NCI-H1092 (cell line): ENCODE measurements at places on chromosomes 1 and 21.

- DNase-seq = peak; percentile 15
Measured at GRCh38 chr1:248622570-248623001, 12.3 kb downstream of the OR2T11 start.

DNA sequence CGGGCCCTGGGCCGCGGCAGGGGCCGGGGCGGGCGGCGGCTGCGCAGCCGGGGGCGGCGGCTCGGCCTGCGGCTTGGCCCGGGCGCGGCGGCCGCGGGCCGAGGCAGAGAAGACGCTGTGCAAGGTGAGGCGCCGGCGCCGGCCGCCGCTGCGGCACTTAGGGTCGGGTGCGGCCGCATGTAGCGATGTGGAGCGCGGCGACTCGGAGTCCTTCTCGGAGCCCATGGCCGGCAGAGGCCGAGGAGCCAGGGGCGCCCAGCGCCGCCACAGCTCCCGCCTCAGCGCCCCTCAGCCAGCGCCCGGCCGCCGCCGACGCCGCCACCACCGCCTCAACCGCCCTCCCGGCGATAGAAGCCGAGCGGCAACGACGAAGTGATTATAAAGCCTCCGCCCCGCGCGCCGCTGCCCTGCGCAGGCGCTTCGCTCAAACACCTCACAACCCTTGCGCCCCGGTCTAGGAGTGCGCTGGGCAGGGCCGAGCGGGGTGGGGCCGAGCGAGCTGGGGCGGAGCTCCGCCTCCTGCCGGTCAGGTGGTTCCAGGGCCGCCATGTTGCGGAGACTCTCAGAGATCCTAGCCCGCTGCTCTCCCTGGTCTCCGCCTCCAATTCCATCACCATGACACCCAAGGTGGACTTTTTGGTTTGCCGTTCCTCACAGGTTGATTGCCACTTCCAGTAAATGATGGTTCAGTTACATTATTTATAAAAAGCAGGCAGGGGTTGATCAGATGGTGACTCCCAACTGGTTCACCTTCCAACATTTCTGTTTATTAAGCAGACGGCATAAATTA is at the start of gene RNF19B:
Gene RNF19B (minus strand): TSS at position 349 of the 790 bp plus-strand sequence. CDS start 124 bp downstream, at position 225.
- peak; percentile 98 for DNase-seq

DNA sequence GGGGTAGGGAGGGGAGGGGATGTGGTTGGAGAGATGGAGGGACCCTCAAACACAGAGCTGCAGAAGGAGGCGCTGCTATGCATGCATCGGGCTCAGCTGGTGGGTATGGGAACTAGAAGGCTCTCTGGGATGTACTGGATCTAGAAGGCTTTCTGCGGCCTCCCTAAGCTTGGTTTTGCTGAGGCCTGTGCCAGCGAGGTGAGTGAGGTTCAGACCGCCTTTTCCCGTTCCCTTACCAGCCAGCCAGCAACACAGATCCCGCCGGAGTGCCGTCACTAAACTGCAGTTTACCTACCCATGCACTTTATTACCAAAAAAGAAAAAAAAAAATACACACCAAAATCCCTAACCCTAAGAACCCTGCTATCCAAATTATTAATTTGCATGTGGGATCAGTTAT is 180.2 kb downstream of the PRDM16 start:
- DNase-seq = no peak

DNA sequence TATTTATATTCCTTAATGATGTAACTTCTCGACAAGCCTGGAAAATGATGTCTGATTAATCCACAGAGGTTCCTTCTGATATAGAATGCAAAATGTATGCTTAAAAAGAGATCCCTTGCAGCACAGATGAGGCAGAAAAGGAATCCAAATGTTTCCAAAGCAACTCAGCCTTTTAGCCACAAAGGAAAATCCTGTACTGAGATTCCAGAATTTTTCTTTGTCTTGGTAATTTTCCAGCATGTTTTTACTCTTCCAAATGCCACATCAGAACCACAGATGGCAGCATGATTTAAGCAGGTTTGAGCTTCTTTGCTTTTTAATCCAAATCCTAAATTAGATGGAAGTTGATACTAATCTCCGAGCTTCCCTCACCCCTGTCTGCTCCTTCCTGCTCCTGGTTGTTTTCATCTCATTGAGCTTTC is 176.4 kb upstream of the PALMD start:
- DNase-seq = no peak

GRCh38 chr1:31191281-31191680 is 48.4 kb downstream of the NKAIN1 start:
- no peak for DNase-seq

DNA sequence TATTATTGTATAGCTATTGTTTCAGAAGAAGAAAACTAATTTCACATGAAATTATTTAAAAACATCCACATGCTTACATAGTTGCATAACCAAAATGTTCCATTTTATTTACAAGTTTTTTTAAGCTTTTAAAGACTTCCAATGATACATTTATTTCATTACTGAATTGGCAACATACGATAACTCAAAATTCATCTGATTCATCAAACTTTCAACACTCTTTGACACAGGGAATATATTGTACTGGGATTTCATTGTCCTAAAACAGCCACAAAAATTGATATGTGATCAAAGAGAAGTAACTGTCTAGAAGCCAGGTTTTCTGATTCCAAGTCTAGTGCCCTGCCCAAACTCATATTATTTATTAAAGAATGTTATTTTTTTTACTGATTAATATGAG is 131.4 kb upstream of the USP24 start:
- no peak for DNase-seq

DNA sequence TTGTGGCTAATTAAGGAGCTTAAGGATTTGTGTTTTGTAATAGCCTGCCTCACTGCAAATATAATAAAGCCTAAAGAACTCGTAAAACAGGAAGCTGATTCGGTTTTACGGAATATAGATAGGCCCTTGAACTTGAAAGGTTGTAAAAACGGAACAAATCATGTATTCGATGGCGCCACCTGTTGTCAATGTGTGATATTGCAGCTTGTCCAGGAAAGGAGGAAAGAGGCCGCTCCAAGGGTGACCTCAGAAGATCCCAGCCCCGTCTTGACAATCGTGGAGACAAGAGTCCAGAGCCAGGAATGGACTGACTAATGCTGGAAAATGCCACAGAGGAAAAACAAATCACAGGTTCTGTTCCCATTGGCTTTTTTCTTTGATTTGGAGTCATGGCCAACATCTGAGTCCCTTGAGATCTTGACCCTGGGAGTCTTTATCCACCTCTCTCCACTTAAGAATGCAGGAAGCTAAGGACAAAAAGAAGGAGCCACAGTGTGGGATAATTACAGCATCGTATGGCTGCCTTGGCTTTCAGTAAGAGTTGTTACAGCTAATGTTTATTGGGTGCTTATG is 7.0 kb upstream of the IGSF21 start:
- DNase-seq = peak; percentile 55

GRCh38 chr1:117802531-117803257 is 126.7 kb downstream of the GDAP2 start:
- DNase-seq = no peak

DNA sequence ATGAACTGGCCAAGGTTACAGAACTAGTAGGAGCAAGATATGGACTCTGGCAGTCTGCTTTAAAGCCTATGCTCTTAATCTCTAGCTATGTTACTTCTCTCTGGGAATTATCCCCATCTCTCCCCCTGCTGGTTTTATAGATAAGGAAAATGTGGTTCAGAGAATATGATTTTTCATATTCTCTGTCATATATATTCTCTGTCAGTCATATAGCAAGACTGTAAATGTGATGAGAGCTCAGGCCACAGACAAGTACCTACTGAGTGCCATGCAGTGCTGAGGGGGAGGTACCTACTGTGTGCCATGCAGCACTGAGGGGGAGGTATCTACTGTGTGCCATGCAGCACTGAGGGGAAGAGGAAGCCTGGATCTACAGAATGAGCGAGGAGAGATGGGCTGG is 220.3 kb upstream of the FGGY start:
- DNase-seq = no peak

- no peak for DNase-seq
Measured at GRCh38 chr1:119622311-119623192, 25.5 kb downstream of the ZNF697 start.

- DNase-seq = no peak
Measured at GRCh38 chr1:108063703-108064102, 98.7 kb upstream of the VAV3 start.

GRCh38 chr1:150161747-150162581 is 12.2 kb downstream of the PLEKHO1 start:
- no peak for DNase-seq

GRCh38 chr1:172421974-172422604 is 1.6 kb downstream of the C1orf105 start:
- DNase-seq = no peak

- no peak for DNase-seq
Measured at GRCh38 chr1:11559591-11559970, 80.6 kb downstream of the DISP3 start.

- peak; percentile 42 for DNase-seq
Measured at GRCh38 chr1:182054698-182055326, 6.7 kb downstream of the ZNF648 start.

- DNase-seq = no peak
Measured at GRCh38 chr1:154752273-154753030, 117.6 kb downstream of the KCNN3 start.

DNA sequence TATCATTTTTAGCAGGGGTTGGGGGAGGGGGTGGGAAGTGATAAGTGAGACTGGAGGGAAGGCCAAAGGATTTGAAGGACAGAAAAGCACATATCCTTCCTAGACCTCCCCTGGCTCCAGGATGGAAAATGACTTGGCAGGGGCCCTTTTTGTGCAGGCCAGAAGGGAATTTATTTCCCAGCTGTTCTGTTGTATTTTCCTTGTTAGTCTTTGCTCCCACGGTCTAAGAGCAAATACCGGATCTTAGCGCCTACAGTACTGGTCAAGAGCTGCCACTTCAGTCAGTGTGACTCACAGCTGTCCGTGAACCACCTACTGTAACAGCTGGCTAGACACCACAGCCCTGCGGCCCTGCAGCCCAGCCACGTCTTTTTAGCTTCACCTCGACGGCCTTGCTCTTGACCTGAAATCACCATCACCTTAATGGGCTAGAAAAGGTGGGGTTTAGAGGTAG is 51.0 kb upstream of the ERRFI1 start:
- no peak for DNase-seq
